ENCODE measurements at places on chromosomes 5 and 9.

DNA sequence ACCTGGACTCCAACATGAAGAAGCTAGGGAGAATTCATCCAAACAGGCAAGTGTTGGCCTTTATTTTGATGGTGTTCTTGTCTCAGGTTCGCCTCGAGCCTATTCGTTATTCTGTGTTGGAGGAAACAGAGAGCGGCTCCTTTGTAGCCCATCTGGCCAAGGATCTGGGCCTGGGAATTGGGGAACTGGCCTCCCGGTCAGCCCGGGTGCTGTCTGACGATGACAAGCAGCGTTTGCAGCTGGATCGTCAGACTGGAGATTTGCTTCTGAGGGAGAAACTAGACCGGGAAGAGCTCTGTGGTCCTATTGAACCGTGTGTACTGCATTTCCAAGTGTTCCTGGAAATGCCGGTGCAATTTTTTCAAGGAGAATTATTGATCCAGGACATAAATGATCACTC, 367 bp downstream of the PCDHB4 start:
- no peak for DNase-seq

- DNase-seq = no peak
Measured at GRCh38 chr5:9089893-9090292, 456.0 kb downstream of the SEMA5A start.

DNA sequence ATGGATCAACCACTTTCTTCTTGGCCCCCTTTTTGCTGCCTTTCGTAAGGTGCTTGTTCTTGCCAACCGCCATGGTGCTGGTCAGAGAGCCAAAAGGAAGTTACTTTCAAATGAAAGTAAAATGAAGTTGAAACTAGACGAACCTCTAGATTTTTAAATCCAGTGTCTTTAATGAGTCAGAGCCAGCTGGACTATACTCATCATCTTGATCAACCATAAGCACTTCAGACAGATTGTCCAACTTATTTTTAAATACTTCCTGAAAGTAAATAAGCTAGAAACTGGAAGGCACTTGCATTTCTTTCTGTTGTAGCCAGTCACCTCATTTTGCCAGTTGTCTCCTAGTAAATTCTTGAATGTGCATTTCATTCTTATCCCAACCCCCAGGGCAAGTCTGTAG, 48.9 kb downstream of the JMY start:
- no peak for DNase-seq

DNA sequence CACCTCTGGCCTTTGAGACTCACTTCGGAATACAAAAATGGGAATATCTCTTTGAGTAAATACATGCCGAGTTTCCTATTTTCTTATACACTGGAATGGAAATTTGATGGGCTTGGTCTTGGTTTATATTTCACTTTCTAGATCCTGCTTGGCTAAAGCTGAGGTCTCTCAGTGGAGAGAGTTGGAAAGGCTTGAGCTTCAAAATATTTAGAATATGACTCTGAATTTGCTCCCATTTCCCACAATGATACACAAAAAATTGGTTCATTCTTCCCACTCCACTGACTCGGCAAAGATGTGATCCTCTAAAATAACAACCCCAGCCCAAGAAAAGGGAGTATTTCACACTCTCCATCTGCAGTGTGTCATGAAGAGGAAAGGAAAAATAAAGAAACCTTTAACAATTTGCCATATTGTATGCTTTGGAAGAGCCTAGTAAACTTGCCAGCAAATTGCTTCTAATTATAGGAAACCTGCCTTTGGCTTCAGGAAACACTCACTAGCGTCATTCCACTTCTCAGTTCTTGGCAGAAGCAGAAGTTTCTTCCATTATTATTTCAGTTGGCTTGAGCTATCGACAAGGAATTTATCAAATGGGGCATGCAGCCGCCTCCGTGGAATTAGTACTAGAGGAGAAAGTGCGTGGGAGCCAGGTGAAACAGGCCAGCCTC, 302.9 kb downstream of the NSG2 start:
- peak; percentile 52 for DNase-seq

GRCh38 chr5:24188216-24188925, 456.4 kb downstream of the CDH10 start:
- no peak for DNase-seq

- DNase-seq = peak; percentile 74
Measured at GRCh38 chr9:109600142-109600541, 102.0 kb upstream of the PTPN3 start.

- no peak for DNase-seq
Measured at GRCh38 chr5:133944263-133945185, 23.9 kb downstream of the C5orf15 start.

GRCh38 chr5:173480896-173481295, 135.6 kb downstream of the BOD1 start:
- no peak for DNase-seq

DNA sequence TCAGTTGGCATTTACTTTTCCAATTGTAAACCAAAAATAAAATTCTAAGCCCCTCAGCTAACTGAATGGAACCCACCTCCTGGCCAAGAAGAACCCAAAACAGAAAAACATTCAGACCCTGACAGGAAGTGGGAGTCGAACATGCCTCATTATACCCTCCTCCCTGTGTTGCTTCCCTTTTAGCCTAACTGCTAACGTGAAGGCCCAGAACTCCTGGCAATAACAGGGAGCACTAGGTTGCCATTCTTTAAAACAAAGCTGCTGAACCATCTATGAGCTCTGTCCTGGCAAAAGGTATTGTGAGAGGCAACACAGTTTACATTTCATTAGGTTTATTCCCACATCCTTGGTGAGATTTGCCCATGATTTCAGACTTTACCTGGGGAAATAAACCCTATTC, 481.4 kb downstream of the CHSY3 start:
- no peak for DNase-seq

DNA sequence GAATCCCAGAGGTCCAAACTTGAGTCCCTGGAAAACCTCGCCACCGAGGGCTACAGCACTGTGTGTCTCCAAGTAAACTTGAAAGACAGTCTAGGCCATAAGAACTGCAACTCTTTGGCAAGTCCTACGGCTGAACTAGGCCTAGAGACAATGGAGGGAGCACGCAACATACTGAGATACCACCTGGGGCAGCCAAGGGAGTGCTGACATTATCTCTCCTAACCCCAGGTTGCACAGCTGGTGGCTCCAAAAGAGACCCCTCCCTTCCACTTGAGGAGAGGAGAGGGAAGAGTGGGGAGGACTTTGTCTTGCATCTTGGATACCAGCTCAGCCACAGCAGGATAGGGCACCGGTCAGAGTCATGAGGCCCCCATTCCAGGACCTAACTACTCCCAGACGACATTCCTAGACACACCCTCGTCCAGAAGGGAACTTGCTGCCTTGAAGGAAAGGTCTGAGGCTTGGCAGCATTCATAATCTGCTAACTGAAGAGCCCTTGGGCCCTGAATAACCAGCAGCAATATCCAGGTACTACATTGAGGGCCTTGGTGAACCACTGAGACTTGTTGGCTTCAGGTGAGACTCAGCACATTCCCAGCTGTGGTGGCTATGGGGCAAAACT, 42.7 kb downstream of the AP3B1 start:
- no peak for DNase-seq

DNA sequence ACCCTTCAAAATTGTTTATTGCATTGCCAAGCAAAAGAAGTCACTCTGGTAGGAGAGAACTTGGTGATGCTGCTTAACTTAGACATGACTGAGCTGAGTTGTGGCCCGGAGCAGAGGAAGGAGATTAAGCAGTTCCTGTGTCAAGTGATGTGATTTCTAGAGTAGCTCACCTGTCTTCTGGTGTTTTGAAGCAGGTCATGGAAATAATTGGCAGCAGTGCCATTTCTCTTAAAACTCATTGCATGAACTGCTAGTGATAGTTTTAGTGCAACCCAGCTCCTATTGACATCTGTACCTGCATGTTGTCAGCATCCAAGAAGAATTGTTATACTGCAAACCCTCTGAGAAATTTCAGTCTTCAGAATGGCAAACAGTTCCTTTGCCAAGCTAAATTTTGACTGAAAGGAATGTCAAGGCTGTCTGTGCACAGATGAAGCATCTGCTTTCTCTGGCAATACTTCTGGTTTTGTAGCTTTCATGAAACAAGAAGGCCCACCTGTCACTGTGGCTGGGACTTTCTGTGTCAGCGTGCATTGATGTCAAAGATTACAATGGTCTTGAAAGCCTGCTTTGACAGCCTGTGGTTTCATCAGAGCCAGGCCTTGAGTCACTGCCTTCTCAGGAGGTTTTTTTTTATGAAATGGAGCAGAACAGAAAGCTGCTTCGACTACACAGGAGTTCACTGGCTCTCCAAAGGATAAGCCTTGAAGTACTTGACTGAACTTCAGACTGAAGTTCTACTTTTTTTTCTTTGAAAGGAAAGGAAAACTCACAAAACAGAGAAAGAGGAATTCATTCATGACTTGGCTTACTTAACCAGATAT, 90.6 kb downstream of the RALGPS1 start:
- DNase-seq = peak; percentile 54

DNA sequence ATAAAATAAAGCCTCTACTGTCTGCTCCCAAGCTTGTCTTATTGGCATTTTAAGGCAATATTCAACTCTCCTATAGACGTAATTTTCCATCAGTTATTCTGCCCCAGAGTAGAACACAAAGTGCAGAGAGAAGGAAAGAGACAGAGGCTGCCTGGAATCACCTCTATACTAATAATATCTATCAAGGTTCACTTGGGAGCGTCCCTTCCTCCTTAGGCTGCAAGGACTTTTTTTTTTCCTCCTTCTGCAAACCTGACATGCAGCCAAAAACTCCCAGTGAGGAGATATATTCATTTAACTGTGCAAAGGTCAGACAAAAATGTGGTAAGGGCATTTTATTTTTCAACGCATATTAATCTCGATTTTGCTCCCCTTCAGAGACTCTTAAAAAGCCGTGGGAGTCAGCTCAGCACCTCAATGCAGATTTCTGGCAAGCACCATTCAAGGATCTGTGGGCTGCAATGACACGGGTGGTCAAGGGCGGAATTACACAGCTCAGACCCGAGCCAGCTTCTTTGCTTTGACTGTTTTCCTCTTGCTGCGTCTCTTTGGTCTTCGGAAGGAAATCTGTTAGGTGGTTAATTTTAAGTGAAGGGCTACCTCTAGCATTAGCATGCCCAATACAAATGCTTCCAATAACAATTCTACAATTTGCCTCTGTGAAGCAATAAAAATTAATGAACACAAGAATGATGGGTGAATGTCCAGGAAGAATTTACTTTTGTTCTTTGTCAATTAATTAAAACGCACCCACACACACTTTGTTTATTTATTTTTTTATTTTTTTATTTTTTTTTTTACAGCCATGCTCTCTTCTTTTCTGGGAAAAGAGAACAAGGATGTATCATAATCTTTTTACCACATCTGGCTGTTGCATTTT, 587.7 kb upstream of the GRAMD2B start:
- peak; percentile 10 for DNase-seq

DNA sequence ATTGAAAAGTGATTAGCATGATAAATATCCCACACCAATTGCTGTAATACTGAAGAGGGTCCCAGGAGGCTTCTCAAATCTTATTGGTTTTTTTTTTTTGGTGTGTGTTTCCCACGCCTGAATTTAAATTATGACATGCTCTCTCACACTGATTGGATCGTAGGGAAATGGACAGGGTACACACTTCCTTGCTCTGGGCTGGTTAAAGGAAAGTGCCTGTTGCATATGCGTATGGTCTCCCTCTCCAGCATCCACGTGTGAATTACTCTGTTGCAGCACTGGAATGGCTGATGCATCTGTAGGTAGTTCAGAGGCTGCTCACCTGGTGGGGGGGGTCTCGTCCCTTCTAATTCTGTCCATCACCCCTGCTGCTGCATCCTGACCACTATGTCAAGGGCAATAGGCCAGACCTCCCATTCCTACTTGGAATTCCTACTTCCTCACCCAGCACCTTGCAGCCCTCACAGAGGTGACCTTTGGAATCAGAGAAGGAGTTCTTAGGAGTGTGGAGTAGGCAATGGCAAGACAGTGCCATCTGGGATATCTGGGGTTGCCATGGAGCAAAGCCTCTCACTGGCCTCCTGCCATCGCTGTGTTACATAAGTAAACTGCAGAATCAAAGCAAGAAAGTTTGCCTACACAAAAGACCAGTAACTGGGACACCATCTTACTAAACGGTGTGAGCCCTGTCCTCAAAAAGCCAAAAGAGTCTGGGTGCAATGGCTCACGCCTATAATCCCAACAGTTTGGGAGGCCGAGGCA, 71.4 kb upstream of the FBXW11 start:
- no peak for DNase-seq

- DNase-seq = no peak
Measured at GRCh38 chr5:91059409-91059808, 323.7 kb downstream of the ARRDC3 start.

- no peak for DNase-seq
Measured at GRCh38 chr5:113660706-113661250, 147.3 kb downstream of the YTHDC2 start.

DNA sequence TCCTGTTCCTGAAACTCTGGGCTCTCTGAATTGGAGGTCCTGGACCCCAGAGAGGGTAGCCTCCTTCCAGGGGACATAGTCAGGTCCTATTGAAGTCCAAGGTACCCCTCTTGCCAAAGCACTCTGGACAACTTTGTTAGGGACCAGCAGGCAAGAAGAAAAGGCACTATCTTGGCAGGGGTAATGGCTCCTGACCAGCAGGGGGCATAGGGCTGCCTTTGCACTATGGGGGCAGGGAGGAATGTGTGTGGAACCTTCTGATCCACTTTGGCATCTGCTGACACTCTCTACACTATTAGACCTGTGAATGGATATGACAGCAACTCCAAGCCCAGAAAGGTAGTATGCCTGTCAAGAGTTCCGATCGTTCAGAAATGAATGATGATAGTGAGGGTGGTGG, 179.0 kb upstream of the CD180 start:
- no peak for DNase-seq

GRCh38 chr5:16666883-16667398, 50.1 kb upstream of the RETREG1 start:
- no peak for DNase-seq

- DNase-seq = peak; percentile 44
Measured at GRCh38 chr9:69421908-69422801, 97.1 kb downstream of the ENTREP1 start.

DNA sequence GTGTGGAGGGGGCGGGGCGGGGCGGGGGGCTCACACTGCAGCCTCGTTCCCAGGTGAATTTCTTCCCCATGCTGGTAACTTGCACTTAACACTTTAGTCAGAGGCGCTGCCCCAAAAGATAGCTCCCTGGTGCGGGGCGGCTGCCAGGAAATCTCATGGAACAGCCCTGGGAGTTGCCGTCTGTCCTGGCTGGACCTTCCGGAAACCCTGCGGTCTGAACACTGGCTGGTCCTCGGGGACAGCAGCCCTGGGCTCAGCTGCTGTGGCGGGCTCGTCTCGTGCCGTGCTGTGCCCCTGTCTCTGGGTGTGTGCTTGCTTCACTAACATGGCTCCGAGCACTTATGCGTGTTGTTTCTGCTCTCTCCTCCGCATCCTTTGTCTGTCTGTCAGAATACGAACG, 25.8 kb downstream of the PTGES2 start:
- DNase-seq = no peak

DNA sequence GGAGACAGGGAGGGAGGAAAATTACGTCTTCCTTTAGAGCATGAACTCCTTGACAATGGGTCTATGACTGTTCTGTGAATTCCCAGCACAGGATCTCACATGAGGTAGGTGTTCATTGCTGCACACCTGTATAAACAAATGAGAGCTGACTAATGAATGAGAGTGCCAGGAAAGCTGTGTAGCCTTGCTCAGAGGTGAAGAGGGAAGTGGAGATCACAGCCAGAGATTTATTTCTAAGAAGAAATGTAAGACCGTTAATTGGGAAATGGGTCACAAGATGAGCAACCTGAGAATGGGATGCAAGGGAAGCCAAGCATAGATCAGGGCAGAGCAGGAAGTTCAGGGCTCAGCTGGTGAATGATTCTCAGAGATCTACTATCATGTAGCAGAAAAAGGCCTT, 295.1 kb downstream of the CDK5RAP2 start:
- no peak for DNase-seq

- peak; percentile 76 for DNase-seq
Measured at GRCh38 chr5:96517295-96517694, 84.2 kb upstream of the PCSK1 start.
